ENCODE measurements at places on chromosomes 7 and 10. TPM values are rescaled to one million over a fixed set of nuclear protein-coding genes. Genes with fewer than 3 reads are reported as not detected.

The FAM237B gene
- not detected for total RNA-seq

The CYP3A4 gene
- total RNA-seq = not detected

DNA sequence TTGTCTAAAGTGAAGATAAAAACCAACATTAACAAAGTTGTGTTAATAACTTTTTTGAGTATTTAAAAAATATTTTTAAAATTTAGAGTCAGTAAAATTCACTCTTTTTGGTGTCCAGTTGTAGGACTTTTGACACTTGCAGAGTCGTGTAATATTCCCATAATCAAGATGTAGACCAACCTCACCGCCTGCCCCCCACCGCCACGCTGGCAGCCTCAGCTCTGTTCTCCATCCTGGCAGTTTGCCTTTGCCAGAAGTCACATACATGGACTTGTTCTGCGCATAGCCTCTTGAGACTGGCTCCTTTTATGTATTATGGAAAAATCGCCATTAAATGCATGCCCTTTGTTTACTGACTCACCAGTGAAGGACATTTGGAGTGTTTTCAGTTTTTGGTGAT lies 27.3 kb upstream of the SYCE1 start:
- no peak overlapping the region for H3K27ac ChIP-seq
- H3K4me1 ChIP-seq = no peaks in the 10 kb centered on the region
- peaks cover 29% of the 10 kb centered on the region for H3K27me3 ChIP-seq
- no peak for DNase-seq
- H3K4me3 ChIP-seq = no peak overlapping the region

DNA sequence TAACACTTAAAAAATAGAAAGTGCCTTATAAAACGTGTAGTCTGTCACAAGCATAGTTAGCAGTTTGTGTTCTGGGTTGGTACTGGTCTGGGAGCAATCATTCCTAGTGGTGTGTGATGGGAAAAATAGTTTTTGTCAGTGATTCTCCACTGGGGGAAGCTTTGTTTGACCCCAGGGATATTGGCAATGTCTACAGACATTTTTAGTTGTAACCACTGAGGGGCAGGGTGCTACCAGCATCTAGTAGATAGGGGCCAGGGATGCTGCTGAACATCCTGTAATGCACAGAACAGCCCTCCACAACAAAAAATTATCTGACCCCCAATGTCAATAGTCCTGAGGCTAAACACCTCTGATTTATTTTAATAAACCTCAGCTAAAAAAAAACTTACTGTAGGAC lies 51.6 kb upstream of the CREB5 start:
- H3K27ac ChIP-seq = no peak overlapping the region
- no peaks in the 10 kb centered on the region for H3K27me3 ChIP-seq
- no peaks in the 10 kb centered on the region for H3K36me3 ChIP-seq
- H3K4me3 ChIP-seq = no peak overlapping the region

DNA sequence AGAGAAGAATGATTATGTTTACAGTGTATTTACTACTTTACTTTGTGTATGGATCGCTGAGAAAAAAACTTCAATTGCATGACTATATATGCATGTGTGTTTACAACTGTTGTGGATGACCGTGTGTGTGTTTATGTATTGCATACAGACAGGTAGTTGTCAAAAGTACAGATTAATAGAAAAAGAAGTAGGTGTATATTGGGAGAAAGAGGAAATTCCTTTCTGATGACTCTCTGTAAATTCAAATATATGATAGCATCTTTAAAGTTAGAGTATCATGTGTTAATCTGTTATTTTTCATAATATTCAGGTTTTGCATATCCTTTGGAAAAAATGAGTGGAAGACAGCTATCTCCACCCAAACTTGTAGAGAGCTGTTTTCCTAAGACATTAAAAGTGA lies 160.4 kb upstream of the AGR3 start:
- H3K4me1 ChIP-seq = peaks cover 7% of the 10 kb centered on the region
- no peaks in the 10 kb centered on the region for H3K27me3 ChIP-seq
- DNase-seq = no peak
- no peak overlapping the region for H3K27ac ChIP-seq

- H3K4me1 ChIP-seq = no peaks in the 10 kb centered on the region
- H3K4me3 ChIP-seq = no peak overlapping the region
- no peak overlapping the region for H3K27ac ChIP-seq
- DNase-seq = no peak
- no peaks in the 10 kb centered on the region for H3K36me3 ChIP-seq
- peaks cover 18% of the 10 kb centered on the region for H3K27me3 ChIP-seq
These were observed 184.2 kb downstream of the EMX2 start for GRCh38 chr10:117726596-117727295.

All from activated B cell treated with CpG ODN at 0.5 μM for 24 hours (primary cell).